Type B pancreatic cell (in vitro differentiated cells): ENCODE measurements at places on chromosomes 13 and 19.

DNA sequence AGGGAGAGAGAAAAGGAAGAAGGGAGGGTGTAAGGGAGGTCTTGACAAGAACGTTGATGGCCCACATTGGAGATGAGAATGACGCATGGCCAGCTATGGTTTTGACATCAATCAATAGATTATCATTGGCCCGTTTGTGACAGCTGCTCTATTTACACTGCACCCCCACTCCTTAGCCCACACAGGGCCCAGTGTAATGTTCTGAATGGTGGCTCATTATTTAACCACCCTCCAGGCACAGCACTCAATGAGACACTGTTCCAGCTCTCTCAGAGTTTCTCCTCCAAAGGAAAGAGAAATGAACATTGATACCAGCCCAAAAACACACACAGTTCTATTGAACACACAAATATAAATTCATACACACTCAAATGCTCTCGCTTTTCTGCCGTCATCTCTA, 173.0 kb upstream of the IPO5 start:
- DNase-seq = no peak

DNA sequence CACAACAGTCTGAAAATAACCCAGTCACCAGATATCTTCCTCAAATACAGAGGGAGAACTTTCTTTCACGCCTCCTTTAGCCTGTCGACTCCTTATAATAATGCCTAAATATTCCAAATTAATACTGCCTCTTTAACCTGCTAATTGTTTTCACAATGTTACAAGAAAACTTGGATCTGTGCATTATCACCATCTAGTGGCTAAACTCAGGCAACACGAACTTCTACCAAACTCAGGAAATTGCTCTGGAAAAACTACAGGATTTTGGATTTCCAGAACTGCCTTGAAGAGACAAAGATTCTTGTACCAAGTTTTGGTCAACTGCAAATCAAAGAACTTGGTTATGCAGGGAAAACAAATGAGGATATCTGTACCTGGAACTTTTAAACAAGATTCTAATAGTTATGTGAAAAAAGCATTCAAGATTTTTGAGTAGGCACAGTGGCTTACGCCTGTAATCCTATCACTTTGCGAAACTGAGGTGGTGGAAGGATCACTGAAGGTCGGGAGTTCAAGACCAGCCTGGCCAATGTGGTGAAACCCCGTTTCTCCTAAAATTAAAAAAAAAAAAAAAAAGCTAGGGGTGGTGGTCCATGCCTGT, 10.8 kb downstream of the CLN5 start:
- DNase-seq = no peak

DNA sequence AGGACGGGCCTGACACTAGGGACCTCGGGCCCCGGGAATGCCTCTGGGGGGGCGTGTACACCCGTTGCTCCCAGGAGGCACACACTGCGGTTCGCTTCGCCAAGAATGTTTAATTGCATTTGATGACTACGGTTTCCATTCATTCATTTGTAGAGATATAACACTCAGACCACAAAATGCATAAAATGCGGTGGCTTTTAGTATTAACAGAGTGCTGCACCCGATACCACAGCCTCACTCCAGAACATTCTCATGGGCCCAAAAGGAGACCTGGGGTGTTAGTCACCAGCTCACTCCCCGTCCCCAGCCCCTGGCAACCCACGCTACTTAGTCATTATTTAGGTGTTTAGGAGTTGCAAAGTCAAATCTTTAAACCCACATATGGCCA, 21.8 kb downstream of the HCN2 start:
- DNase-seq = no peak

DNA sequence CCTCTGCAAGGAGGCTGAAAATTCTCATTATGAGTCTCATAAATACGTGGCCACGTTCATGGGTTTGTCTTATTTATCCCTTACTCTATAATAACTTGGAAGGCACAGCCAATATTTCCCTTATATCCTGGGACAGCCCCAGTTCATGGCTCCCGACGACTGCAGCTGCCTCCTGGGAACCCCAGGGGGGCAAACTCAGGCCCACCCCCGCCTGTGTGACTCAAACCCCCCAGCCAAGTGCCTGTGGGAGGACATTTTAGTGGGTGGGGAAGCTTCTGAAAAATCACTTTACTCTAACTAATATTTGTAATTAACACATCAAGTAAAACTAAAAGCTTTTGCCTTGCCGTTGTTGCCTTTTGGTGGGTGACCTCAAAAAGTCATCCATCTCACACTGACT, 14.3 kb downstream of the RASA3 start:
- no peak for DNase-seq

GRCh38 chr19:54473071-54473891, at the start of gene CDC42EP5:
CDC42EP5 (minus strand) TSS chr19:54473296; CDS start chr19:54465547, 7,749 bp downstream.
- DNase-seq = peak; percentile 87

GRCh38 chr13:98853771-98854221, 101.3 kb upstream of the SLC15A1 start:
- no peak for DNase-seq

GRCh38 chr13:57996717-57997116, 365.2 kb downstream of the PCDH17 start:
- no peak for DNase-seq

GRCh38 chr19:48963371-48964204, 1.5 kb upstream of the FTL start:
- peak; percentile 78 for DNase-seq

DNA sequence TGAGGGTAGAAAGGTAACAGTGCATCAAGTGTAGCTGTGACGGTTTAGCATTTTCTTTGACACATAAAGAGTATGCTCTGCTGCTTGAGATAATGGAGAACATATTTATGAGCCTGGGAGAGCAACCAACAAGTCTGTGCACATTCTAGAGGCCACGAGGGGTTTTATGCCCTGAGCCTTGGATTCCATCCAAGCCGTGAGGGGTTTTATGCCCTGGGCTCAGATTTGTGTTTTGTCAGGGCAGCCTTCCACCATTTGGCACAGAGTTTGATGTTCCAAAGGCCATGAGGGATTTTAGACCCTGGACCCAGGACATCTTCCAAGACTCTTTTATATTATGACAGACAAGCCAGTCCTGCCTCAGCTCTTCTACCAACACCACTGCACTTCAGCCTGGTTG, 106.4 kb downstream of the ZNF486 start:
- no peak for DNase-seq

DNA sequence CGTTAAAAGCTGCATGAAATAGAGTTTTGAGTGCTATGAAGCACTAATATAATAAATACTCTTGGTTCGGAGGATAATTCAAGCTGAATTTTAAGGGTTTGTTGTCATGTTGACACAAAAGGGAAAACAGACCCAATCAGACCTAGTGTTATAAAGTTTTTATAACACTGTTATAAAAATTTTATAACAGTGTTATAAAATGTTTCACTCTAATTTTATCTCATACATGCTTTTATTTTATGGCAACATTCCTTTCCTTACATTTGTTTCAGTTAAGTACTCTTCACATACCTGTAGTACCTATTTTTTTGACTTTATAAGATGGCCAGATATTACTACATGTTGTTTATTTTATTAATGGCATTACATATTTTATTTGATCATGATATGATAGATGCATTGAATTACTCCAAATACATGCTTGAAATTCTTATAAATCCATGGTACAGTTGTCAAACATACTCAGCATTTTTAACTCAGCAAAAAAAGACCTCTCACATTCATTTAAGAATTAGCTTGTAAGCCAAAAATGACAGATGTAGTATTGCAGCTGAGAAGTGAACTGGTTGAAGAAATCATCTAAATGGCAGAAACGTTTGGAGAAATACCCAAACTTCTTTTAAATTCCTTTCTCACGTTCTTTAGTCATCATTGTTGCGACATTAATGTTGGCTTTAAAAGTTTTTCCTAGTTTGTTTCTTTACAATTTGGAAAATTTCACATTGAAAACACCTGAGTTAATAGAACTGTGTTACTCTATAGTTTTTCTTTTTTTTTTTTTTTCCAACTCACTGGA, 104.5 kb downstream of the PIBF1 start:
- no peak for DNase-seq

- no peak for DNase-seq
Measured at GRCh38 chr19:33374236-33374714, 766 bp downstream of the CEBPG start.

- peak; percentile 80 for DNase-seq
Measured at GRCh38 chr19:38514812-38515633, 81.5 kb downstream of the RYR1 start.

- no peak for DNase-seq
Measured at GRCh38 chr13:75724752-75725517, 88.8 kb downstream of the LMO7 start.

DNA sequence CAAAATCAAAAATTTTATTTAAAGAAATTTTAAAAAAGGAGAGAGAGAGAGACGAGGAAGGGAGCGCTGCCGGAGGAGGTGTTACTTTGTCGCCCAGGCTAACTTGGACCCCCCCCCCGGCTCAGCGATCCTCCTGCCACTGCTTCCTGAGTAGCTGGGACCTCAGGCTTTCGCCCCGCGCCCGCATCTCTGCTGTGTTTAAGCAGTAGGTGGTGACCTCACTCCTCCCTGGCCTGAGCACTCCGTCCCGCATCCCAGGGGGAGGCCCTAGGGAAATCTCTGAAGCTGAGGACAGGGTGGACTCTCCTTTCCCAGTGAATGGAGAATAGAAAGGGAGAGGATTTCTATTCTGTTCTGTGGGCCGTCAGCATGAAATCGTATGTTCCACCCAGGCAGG, 485 bp upstream of the ZNF845 start:
- no peak for DNase-seq

DNA sequence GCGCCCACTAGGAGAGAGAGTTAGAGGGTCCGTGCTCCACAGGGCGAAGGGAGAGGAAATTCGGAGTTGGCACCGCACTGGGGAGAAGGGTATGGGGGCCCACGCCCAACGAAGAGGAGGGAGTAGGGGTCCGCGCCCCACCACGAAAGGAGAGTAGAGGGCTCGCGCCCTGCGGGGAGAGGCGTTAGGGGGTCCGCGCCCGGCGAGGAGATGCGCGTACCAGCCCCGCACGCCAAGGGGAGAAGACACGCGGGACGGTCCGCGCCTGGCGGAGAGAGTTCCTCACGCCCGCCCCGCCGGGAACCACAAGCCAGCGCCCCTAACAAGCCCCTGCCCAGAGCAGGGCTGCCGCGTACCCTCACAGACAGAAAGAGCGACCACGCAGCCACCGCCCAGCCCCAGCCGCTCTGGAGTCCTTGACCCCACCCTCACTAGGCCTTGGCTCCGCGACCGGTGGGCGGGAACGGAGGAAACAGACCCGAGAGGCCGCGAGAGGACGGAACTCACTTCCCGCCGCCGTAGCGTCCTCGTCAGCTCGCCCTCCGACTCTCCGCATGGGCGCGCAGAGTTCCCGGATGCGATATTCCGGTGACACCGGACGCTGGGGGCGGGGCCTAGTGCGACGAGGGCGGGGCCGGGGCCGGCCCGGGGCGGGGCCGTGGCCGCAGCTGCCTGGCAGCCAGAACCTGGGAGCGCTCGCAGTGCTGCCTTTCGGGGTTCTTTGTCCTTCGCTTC, 20.0 kb upstream of the ZSCAN18 start:
- DNase-seq = no peak

DNA sequence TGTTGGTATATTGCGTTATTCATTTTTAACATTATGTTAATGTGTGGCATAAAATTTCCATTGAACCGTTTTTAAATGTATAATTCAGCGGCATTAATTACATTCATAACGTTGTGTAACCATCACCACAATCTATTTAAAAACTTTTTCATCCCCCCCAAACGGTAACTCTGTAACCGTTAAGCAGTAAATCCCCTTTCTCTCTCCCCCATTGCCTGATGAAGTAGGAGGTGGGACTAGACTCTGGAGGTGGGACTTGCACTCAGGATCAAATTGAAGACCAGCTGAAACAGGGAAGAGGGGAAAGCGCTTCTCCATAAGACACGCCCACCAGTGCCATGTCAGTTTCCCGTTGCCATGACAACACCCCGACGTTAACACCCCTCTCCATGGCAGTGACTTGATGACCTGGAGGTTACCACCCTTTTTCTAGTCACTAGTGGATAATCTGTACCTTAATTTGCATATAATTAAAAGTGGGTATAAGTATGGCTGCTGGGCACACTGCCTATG, 16.8 kb downstream of the CLEC11A start:
- DNase-seq = no peak

DNA sequence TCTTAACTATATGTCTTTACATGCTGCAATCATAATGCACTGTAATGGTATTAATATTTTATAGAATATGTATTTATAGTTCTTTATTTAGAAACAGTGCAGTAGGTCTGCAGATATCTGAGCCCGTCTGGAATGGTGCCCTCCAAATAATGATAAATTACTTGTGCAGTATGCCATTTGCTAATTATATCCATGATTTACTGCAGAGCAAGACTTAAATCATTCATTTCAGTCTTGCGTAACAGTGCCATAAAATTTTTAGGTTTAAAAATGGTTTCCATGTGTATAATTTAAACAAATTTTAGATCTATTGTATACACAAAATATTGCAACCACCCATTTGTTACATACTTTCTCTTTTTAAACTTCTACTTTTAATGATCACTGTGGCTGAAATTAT, 175.1 kb downstream of the ZNF536 start:
- no peak for DNase-seq

GRCh38 chr19:20669263-20669662, 7.9 kb upstream of the ZNF626 start:
- DNase-seq = no peak

DNA sequence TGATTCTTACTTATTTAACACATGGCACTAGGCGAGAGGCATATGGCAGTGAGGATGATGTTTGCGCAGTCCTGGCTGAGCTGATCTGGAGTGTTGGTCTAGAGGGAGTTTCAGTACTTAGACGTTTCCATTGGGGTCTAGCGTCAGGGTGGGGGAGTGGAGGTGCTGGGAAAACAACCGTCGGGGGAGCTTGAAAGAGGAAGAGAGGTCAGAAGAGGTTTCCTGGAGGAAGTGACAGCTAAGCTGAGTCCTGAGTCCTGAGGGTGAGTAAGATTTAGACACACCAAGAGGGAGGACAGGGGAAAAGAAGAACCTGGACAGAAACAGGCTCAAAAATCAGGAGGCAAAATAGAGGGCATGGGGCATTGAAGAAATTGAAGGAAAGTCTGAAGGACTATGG, 81.4 kb downstream of the ALOX5AP start:
- DNase-seq = no peak

- no peak for DNase-seq
Measured at GRCh38 chr13:93953841-93954240, 525.6 kb downstream of the DCT start.

DNA sequence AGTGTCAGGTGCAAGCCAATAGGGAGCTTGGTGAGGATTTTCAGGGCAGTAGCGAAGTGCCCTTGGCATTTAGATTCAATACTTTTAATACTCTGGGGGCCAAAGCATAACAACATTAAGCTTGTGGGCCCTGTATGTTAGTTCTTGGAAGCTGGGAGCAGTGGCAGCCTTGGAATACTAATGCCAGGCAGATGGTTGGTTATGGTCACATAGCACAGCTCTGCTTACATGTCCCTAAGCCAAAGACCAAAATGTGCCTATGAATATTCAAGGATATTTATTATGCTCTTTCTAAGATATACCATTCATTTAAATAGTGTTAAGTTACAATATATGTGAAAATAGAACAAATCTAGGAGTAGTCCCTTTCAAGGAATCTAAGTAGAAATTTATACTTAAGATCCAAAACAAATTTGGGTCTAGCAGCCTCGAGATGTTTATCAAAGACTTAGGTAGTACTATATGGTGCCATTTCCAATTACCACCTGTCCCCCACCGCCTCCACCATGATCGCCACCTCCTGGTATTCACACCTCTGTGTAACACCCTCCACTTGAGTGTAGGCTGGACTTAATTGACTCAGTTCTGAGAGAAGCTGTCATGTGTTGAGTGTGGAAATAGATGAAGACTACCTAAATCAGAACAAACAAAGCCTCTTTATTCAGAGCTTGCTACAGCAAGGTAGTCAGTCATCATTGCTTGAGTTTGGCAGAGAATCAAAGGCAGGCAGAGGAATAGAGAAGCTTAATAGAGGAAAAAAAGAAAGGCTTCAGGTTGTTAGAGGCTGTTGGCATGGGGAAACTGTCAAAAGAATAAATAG, 261.0 kb downstream of the GPC5 start:
- DNase-seq = no peak
